ENCODE measurements at places on chromosomes 3 and 15.

- no peak for DNase-seq
Observed at GRCh38 chr15:74613089-74613952, 2.3 kb upstream of the CLK3 start.

- no peak for DNase-seq
Observed at GRCh38 chr3:55717481-55717880, 230.4 kb upstream of the WNT5A start.

DNA sequence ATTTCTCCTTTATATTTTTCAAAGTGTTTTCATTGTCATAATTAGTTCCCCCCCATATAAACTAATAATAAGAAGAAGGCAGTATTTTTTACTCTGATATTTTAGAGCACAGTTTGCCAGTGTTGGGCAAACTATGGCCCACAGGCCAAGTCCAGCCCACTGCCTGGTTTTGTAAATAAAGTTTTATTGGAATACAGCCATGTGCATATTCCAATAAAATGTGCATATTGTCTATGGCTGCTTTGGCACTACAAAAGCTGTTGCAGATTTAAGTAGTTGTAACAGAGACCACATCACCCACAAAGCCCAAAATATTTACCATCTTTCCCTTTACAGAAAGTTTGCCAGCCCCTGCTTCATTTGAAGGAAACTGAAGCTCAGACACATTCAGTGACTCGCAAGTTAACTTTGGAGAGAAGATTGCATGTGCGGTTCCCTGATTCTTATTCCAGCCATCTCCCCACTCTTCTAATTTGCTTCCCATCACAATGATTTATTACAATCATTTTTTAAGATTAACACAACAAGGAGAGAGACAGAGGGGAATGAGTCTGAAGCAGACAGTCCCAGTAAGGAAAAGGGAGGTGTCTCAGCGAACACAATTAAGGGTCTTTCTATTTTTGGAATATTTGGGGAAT, 48.9 kb downstream of the RFTN1 start:
- DNase-seq, result no peak

GRCh38 chr3:50100386-50100785, 11.7 kb downstream of the RBM5 start:
- DNase-seq, result no peak

DNA sequence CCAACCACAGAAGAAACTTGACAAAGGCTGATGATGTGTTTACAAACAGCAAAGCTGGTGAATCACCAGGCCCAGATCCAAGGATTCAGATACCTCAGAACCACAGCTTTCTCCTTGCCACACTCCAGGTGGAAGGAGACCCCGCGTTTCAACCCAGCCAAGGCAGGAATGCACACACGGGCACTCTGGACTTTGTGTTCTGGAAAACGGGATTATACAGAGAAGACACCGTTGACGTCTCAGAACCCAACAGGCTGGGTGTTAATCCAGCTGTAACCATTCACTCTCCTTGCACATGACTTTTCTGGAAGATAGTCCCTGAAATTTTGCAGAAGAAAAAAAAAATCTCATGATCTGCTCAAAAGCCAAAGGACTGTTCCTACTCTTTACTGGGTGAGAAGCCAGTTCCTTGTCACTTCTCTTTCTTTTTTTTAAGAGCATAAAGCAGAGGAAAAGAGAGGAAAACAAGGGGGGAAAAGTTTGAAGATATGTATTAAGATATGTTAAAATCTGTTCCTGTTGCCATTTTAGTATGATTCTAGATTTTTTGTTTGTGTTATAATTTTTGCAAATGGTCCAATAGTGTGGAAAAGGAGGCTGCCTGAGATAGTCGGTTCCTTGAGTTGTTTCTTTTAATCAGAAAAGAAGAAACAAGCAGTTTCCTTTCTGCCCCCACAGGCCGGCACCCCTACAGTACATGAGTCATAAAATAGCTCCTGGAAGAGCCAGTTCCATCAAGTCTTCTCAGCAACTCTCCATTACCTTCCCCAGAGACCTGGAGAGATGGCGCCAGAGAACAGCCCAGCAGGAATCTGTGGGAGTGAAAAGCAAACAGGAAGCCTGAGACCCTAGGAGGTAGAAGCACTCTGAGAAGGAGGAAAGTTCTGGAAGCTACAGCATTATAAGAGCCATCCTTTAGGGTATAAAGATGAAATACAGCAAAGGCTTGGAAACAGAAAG, 73.1 kb downstream of the RORA start:
- no peak for DNase-seq

DNA sequence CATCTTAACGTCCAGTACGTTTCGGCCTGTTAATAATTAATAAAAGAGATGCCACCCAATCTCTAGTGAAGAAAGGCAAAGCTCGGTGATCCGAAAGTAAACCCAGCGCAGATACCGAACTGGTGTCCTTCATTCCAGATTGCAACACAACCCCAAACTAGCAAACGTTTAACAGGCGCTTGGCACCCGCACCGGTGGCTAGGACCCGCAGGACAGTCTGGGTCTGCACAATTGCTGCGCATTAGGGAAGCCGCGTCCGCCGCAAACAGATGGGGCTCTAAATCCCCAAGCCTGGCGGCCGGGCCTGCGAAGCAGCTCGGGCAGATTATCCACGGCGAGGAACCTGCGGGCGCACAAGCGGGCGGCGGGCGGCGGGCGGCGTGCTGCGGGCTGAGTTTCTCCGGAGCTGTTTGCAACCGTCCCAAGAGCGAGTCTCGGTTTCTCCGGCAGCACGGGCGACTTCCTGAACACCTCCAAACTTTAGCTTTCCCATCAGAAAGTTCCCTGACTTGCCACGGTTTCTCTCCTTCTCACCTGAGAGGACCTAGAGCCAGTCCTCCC, 112.1 kb upstream of the ICE2 start:
- peak; percentile 59 for DNase-seq

- no peak for DNase-seq
Observed at GRCh38 chr15:81268340-81268739, 55.6 kb downstream of the STARD5 start.

All from mesothelial cell of epicardium (in vitro differentiated cells).